ENCODE measurements at places on chromosomes 3 and 15. TPM values are rescaled to one million over a fixed set of nuclear protein-coding genes. Genes with fewer than 3 reads are reported as not detected.

The ADGRG7 gene
- not detected for polyA plus RNA-seq

The ADAMTS7 gene
- polyA plus RNA-seq, result 0.04 TPM

The RETNLB gene
- polyA plus RNA-seq, result not detected

The RBM5 gene
- polyA plus RNA-seq, result 47.4 TPM

The GLT8D1 gene
- 38.0 TPM for polyA plus RNA-seq

The ZPLD1 gene
- polyA plus RNA-seq, result not detected

The AADAC gene
- not detected for polyA plus RNA-seq

The DIPK2A gene
- 22.2 TPM for polyA plus RNA-seq

The IMPG2 gene
- 0.05 TPM for polyA plus RNA-seq
